ENCODE measurements at places on chromosomes 5 and 9. TPM values are rescaled to one million over a fixed set of nuclear protein-coding genes. Genes with fewer than 3 reads are reported as not detected.

The SAP30L gene
- total RNA-seq = 31.0 TPM

The LHX6 gene
- not detected for total RNA-seq

The IL3 gene
- not detected for total RNA-seq

The PCDHGC4 gene
- total RNA-seq = not detected

DNA sequence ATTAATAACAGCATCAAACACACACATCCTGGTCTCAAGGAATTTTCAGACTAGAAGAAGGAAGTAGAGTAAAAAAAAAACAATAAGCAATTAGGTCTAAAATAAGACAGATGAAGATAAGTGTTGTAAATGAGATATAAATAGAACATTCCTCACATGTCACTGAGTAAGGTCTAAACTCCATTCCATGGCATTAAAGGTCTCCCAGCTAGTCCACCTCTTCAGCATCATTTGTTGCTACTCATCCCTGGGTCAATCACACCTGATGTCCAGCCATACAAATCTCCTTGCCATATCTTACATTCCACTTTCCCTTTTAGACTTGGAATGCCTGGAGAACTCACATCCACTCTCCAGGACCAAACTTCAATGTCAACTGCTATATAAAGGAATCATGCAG lies 214.1 kb upstream of the KLF4 start:
- DNase-seq = no peak

DNA sequence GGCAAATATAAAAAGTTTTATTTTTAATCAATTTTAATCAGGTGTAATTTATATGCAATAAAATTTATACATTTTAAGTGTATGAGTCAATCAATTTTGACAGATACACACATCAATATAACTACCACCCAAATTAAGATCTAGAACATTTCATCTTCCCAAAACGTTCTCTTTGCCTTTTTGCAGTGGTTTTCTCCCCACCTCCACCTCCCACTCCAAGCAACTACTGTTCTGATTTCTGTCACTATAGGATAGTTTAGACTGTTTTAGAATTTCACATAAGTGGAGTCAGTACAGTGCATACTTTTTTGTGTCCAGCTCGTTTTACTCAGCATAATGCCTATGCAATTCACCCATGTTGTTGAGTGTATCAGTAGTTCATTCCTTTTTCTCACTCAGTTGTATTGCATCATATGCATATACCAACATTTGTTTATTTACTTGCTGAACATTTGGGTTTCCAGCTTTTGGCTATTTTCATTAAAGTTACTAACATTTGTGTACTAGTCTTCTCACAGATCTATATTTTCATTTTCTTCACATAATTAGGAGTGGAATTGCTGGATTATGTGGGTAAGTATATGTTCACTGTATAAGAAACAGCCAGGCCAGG lies 52.2 kb upstream of the DHFR start:
- DNase-seq = no peak

DNA sequence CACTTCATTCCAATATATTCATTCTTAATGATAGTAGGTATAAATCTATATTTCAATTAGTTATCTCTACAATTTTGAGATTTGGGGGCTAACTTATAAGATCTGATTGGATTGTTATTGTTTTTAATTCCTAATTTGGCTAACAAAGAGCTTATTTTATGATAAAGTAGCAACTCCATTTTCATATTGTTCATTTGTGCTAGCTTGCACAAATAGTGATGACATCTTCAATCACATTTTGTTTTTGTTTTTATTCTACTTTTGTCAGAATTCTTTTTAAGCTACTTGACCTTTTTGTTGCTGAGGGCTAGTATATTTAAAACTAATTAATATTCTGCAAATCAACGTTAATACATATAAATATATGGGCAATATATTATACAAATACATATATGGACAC lies 22.8 kb downstream of the MARCHF3 start:
- no peak for DNase-seq

- DNase-seq = no peak
These were observed 68.2 kb downstream of the ADCY2 start for GRCh38 chr5:7464182-7464581.

GRCh38 chr9:137028263-137029057 lies 423 bp upstream of the ABCA2 start:
- peak; percentile 78 for DNase-seq

- no peak for DNase-seq
These were observed 30.4 kb downstream of the RNF145 start for GRCh38 chr5:159178978-159179377.

- DNase-seq = no peak
These were observed 102.1 kb downstream of the LHFPL2 start for GRCh38 chr5:78546276-78546996.

- DNase-seq = no peak
These were observed 103.3 kb upstream of the TAS2R1 start for GRCh38 chr5:9733486-9733885.
